A673 (cell line): ENCODE measurements at places on chromosomes 5 and 9. TPM values are rescaled to one million over a fixed set of nuclear protein-coding genes. Genes with fewer than 3 reads are reported as not detected.

- no peak for DNase-seq
Measured at GRCh38 chr9:121826711-121827110, 175.3 kb downstream of the DAB2IP start.

DNA sequence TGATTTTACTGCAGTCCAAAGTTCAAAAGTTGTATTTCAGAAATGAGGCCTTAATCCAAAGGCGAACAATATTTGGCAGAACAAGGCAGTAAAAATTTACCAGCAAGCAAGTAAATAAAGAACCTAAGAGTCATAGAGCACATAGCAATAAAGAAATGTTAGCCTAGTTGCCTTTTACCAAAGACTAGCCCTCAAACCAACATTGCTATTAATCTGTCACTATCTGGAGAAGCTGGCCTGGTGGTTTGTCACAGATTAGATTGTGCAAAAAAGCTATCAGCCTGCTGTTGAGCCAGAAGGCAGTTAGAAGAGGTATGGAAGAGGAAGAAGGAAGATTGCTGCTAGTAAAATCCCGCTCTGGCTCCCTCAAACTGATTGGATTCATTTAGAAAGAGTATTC, 304.7 kb upstream of the KLF4 start:
- DNase-seq = no peak

- DNase-seq = no peak
Measured at GRCh38 chr9:31730398-31730797, 654.0 kb upstream of the ACO1 start.

GRCh38 chr9:129617167-129617566, 3.7 kb downstream of the C9orf50 start:
- peak; percentile 66 for DNase-seq

DNA sequence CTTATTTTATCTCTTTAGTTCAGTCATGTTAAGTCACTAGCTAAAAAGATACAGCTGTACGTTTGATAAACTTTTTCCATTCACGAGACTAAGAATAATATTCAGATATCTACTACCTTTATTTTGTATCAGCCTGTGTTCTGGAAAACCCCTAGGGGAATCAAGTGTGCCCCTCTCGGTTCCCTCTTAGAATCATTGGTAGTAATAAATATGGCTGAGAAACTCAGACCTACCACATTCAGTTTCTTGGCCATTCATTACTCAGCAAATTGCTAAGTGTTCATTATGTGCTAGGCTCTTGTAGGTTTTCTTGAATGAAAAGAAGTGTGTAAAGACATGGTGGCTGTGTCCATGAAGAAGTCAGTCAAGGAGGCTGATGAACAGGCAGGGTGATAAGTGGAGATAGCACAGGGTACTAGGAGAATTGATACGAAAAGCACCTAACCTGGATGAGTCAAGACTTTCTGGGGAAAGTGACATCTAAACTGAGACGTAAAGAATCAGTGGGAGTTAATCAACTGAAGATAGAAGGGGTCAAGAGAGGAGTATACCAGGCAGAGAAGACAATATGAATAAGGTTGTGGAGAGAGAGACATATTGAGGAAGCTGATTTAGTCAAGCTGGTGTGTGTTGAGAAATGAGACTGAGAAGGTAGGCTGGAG, 86.2 kb downstream of the CSNK1G3 start:
- no peak for DNase-seq

DNA sequence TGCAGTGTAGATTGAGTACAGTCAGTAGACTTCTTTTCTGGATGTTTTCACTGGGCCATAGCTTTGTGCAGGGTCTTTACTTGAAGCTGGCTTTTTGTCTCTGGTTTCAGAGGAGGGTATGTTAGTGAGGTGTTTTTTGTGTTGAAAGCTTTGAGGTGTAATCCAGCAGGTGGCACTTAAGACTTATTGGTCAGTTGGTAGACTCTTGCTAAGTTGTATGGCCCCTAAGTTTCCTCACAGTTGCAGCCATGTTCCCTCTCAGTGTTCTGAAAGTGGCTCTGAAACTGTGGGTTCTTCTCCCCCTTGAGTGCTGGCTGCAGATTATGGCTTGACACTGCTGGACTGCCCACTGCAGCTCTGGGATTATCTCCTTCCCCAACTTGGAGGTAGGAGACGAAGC, 55.7 kb upstream of the SLC44A1 start:
- no peak for DNase-seq

DNA sequence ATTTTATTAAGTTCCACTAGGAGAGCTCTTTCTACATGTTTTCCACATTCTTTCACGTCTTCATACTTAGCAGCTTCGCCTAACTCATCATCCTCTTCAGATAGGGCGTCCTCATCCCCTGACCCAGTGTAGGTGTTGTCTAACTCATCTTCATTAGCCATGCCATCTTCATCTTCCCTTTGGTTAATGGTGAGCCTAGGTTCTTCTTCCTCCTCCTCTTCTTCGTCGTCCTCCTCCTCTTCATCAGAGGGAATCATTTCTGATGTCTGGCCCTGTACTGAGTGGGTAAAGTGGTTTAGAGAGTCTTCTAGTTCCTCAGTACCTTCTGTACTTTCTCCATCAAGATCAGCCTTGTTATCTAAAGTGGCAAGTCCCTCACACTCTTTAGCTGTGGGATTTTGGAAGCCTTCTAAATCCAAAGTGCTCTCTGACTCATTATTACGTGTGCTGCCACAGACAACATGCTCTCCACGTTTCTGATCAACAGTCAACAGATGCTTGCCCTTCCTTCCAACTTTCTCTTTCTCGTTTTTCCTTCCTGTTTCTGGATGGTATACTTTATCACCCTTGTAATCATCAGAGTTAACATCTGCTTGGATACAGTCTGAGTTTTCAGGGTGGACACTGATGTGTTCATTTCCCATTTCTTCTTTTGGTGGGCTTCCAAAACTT, 31.1 kb downstream of the TUT7 start:
- no peak for DNase-seq

- DNase-seq = no peak
Measured at GRCh38 chr5:132261881-132262845, 4.7 kb downstream of the PDLIM4 start.

- no peak for DNase-seq
Measured at GRCh38 chr9:76561900-76562299, 102.9 kb downstream of the GCNT1 start.

DNA sequence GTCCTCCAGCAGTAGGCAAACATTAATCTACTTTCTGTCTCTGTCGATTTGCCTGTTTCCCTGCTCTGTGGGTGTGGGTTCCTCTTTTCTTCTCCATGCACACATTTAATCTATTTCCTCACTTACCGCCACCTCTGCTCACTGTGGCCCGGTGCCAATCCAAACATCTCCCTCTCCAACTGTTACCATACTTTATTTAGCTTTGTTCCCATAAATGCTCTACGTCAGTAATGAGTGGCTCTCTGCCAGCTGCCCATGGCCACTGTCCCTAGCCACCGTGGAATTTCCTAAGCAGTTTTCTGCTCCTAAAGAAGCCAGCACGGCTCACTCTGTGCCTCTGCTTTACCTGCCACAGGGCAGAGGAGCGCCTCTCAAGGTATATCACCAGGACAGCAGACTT, 19.5 kb upstream of the GOLPH3 start:
- DNase-seq = peak; percentile 61

GRCh38 chr9:111029260-111029659, 9.0 kb downstream of the LPAR1 start:
- peak; percentile 60 for DNase-seq

- DNase-seq = no peak
Measured at GRCh38 chr5:171639966-171640365, 145.7 kb upstream of the SMIM23 start.

DNA sequence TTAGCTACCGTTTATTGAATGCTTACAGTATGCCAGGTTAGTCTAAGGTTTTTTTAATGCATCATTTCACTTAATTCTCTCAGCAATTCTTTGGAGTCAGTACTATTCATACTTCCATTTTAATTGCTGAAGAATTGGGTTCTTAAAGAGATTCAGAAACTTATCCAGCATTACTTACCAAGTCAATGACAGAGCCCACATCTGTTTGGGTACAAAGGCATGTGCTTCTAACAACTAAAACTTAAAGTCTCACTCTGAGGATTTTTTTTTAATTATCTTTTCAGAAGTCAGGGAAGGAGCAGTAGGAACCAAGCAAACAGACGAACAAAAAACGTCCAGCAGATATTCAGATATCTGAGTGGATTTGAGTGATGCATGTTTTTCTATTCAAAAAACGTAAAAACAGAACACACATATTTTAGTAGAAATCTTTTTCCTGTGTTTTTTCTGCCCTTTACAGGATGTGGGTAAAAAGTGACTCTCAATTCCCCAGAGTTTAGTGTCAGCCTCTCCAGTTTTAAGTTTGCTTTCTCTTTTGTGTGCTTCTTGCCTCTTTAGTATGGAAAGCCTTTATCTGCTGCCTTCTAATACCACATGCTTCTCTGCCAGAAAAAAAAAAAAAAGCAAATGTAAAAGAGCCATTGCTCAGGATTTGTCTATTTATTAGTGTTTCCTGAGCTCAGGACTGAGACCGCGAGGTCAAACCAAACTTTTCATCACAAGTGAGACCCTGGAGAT, 118.0 kb downstream of the PRKACG start:
- DNase-seq = no peak

GRCh38 chr5:140348104-140348503, 1.7 kb upstream of the HBEGF start:
- DNase-seq = no peak

GRCh38 chr5:165538065-165538464, 2032.6 kb downstream of the MAT2B start:
- DNase-seq = no peak

GRCh38 chr9:114002271-114002985, 75.7 kb downstream of the AMBP start:
- no peak for DNase-seq

DNA sequence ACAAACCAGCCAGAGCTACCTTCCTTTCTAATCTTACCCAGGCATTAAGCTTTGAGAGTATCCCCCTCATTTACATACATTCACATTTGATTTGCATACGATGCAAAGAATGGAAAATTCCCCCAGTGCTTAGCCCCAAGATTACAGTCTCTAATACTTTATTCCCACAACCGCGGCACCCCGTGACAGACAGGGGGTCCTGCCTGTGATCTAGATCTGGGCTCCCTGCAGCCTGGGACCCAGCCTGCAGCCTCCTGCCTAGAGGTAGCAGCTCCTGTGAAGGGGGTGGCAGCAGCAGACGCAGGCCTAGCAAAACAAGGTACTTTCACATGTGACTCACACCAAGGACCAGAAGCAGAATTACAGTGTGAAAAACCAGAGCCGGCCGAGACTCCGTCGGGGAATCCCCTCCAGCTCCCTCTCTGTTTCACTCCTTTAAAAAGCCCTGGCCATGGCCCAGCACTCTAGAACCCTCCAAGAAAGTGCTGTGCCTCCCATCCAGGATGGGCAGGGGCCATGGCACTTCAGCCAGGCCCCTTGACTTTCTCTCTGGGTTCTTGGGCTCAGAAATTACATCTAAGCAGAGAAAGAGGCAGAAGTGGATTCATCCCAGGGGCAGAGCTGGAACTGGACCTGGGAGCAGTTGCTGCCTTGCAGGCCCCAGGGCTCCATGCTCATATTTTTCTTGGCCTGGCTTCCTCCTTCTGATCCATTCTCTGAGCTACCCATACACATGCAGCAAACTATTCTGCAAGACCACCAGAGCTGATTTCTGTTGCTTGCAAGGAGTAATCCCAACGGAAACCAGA, 14.0 kb upstream of the TCF7 start:
- no peak for DNase-seq

GRCh38 chr5:111469903-111470302, 42.4 kb downstream of the STARD4 start:
- DNase-seq = no peak

DNA sequence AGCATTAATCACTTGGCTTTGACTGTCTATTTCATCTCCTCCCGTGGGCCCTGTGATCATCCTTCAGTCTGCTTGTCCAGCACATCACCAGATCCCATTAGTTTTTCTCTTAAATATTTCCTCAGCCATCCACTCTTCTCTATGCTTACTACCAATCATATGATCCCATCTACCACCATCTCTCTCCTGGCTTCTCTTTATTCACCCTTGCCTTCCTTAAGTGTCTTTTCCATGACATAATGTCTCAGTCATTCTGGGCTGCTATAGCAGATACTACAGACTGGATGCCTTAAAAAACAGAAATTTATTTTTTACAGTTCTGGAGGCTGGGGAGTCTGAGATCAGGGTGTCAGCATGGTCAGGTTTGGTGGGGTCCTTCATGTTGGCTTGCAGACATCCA, 208.4 kb upstream of the PPP1R2B start:
- DNase-seq = no peak

GRCh38 chr5:124737651-124738050, 8.8 kb downstream of the ZNF608 start:
- DNase-seq = no peak

DNA sequence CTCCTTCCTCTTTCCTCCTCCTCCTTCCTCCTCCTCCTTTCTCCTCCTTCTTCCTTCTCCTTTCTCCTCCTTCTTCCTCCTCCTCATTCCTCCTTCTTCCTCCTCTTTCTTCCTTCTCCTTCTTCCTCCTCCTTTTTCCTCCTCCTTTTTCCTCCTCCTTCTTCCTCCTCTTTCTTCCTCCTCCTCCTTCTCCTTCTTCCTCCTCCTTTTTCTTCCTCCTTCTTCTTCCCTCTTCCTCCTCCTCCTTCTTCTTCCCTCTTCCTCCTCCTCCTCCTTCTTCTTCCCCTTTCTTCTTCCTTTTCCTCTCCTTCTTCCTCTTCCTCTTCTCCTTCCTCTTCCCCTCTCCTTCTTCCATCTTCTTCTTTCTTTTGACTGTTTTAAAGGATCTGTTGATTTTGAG, 538.8 kb downstream of the TMEM38B start:
- no peak for DNase-seq

- DNase-seq = no peak
Measured at GRCh38 chr5:158068964-158069363, 210.0 kb upstream of the CLINT1 start.

- DNase-seq = no peak
Measured at GRCh38 chr9:19288081-19288480, 57.6 kb downstream of the DENND4C start.

DNA sequence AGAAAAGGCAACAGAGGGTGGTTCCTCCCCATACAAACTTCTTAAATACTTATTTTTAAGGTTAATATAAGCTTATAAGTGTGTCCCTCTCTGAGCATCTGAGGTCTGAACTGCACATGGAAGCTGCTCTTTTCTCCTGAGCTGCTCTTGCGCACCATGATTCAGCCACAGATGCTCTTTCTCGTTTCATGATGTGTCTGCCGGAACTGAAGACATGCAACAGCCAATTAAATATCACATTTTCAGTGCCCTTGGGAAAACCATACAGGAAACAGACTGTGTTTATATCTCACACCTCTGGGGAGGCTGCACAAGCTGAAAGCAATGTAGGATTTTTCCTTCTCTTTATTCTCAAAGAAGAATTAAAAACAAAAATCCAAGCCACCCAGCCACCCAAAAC, 96.8 kb upstream of the NREP start:
- DNase-seq = peak; percentile 46

GRCh38 chr5:103178167-103178566, 58.1 kb downstream of the PPIP5K2 start:
- DNase-seq = peak; percentile 7

GRCh38 chr5:24899180-24899579, 254.4 kb upstream of the CDH10 start:
- no peak for DNase-seq

The ACOT12 gene
- not detected in 2 replicates for total RNA-seq

The NACC2 gene
- 19.5 and 22.7 TPM in 2 replicates for total RNA-seq

The PTGES gene
- 0.80 and 1.4 TPM in 2 replicates for total RNA-seq

The DIPK1B gene
- total RNA-seq = 26.4 and 35.3 TPM in 2 replicates

The STK32A gene
- not detected in 2 replicates for total RNA-seq

The NMUR2 gene
- total RNA-seq = not detected in 2 replicates

The BHMT2 gene
- 0.19 and 0.50 TPM in 2 replicates for total RNA-seq

The CTXN3 gene
- not detected in 2 replicates for total RNA-seq

The FOXD1 gene
- 4.4 and 4.5 TPM in 2 replicates for total RNA-seq

The ORM1 gene
- total RNA-seq = not detected in 2 replicates

The ZBTB5 gene
- total RNA-seq = 17.2 and 18.0 TPM in 2 replicates

The PLAC8L1 gene
- total RNA-seq = 1.9 and 2.7 TPM in 2 replicates

The IL13 gene
- total RNA-seq = not detected in 2 replicates

The WNT8A gene
- total RNA-seq = not detected in 2 replicates
